ENCODE measurements at places on chromosomes 4 and X.

GRCh38 chr4:86934147-86934770 lies 552 bp upstream of the AFF1 start:
- no peak for DNase-seq

DNA sequence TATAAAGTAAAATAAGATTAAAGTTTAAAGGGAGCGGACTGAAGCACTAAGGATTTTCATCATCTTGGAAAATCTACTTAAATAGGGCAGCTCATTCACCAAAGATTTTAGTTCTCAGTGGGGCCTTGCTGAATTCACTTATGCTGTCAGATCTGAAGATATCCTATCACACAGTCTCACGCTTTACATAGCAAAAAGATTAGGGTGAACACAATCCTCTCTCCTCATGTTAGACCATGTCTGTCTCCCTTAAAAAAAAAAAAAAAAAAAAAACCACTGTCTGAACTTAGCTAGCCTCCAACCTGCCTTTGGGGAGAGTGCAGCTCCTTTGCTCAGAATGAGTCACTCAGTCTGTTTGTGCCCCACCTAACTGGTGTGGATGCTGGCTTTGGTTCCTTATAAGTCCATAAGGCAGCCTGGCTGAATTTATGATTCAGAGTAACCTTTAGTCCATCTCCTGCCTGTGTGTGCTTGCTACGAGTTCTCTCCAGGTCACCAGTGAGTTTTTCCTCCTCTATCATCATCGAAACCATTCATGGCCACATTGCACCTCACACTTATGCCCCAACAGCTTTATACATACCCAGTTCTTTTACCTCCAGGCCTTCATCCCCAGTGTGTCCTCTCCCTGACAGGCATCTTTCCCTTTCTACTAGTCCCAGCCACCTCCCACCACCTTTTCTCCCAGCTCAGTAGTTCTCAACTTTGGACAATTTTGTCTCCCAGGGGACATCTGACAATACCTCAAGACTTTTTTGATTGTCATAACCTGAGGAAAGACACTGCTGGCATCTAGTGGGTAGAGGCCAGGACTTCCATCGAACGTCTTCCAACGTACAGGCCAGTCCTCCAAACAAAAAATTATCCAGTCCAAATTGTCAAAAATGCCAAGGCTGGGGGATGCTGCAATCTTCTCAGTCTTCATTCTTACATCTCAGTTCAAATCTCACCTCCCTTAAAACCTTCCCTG lies 220.7 kb upstream of the EMCN start:
- no peak for DNase-seq

GRCh38 chr4:37528166-37528885 lies 157.8 kb downstream of the RELL1 start:
- no peak for DNase-seq

DNA sequence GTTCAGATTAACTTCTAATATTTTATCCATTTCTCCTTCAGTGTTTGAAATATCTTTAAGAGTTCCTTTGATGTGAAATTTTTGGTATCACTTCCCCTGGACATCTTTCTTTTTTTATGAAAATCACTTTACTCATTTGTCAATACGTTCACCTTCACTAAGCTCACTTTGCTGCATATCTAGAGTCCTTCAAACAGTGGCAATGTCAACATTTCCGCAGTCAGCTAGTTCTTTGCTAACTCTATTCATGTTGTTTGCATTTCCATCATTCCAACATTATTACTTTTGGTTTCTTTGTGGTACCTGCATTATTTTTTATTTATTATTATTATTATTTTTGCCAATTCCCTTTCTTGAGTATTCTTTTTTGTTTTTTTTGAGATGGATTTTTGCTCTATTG lies 203.0 kb downstream of the GPAT3 start:
- no peak for DNase-seq

GRCh38 chr4:75142850-75143249 lies 209.9 kb downstream of the PARM1 start:
- DNase-seq: no peak

DNA sequence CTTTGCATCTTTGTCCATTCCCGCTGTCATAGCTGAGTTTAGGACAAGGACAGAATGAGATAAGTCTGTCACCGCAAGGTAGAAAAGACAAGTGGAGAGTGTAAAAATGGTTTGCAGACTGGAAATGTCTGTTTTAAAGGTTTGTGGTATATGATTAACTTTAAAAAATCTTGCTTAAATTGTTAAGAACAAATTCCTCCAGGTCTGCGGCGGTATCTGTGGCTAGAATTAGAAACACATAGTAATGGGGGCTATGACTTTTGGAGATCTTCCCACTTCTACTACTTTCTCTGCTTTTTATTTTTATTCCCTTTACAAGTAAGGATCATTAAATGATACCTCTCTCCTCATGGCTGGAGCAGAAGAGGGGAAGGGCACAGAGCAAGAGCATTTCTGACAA lies 92.2 kb downstream of the MID1IP1 start:
- no peak for DNase-seq
